T-helper 2 cell treated with Interferon-gamma antibody and Interleukin-4, amounts not matched to agents 5 μg/mL and 100 μg/mL, for 36 hours (primary cell): ENCODE measurements at places on chromosomes 7 and 10.

GRCh38 chr7:122885583-122886356 lies 490 bp downstream of the CADPS2 start:
- H3K36me3 ChIP-seq, result peaks cover 1% of the 10 kb centered on the region
- H3K4me3 ChIP-seq, result peak overlapping the region; percentile 51

DNA sequence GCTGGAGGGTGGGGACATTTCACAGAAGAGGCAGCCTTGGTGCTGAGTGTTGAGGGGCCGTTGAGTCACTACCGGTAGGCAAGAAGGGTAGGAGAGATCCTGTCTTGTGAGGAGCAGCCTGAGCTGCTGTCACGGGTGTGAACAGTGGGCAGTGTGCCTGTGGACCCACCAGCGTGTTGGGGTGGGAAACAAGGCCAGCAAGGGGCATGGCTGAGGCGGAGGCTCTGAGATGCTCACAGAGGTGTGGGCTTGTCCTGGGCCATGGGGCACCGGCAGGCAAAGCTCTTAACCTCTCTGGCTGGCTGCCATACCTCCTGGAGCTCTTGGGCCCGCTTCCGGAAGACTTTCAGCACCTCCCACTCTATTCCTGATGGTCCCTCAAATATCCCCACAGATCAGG lies 33.6 kb upstream of the SMARCD3 start:
- DNase-seq, result no peak
- H3K27me3 ChIP-seq, result peaks cover 19% of the 10 kb centered on the region
- no peaks in the 10 kb centered on the region for H3K36me3 ChIP-seq
- H3K4me1 ChIP-seq, result peaks cover 4% of the 10 kb centered on the region
- no peak overlapping the region for H3K27ac ChIP-seq

- H3K27ac ChIP-seq, result no peak overlapping the region
- no peaks in the 10 kb centered on the region for H3K27me3 ChIP-seq
- no peaks in the 10 kb centered on the region for H3K36me3 ChIP-seq
- H3K4me1 ChIP-seq, result no peaks in the 10 kb centered on the region
- no peak for DNase-seq
- no peak overlapping the region for H3K4me3 ChIP-seq
Observed at GRCh38 chr7:18644981-18645380, 149.4 kb downstream of the HDAC9 start.

DNA sequence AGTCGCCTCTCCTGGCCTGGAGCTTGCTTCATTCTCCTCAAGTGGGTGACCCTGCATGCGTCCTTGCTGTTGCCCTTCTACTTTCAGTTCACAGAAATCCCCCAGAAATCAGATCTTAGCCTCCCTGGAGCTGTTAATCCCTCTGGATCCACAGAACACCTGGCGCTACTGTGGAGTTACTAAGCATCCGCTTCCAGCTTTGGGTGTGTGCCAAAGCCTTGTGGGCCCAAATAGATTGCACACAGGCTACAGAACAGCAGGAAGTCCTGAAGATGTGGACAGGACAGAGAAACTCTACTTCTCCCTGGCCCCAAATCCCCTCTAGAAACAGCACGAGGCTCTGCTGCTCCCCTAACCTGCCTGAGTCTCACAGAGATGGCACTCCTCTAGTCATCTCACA lies 36.6 kb upstream of the PDLIM1 start:
- H3K36me3 ChIP-seq, result no peaks in the 10 kb centered on the region
- DNase-seq, result no peak

GRCh38 chr10:7320072-7320471 lies 90.8 kb downstream of the SFMBT2 start:
- no peaks in the 10 kb centered on the region for H3K27me3 ChIP-seq
- H3K27ac ChIP-seq, result peak overlapping the region; percentile 46
- no peak overlapping the region for H3K4me3 ChIP-seq
- DNase-seq, result no peak

DNA sequence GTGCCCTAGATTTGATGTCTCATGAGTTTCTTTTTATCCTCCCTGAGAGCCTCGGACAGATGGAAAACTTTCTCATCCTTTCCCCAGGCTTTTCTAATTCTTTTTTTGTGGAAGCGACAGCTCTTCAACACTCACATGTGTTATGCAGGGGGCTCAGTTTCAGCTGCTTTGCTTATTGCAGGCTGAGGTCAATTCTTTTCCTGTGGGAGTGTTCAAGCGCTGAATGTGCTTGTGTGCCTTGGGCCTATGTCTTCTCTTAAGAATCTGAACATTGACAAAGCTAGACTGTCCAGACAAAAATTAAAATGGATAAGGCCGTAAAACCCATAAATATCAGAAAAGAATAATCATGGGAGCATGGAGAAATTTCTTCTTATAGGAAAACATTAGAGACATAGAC lies 125.2 kb upstream of the STEAP4 start:
- no peaks in the 10 kb centered on the region for H3K27me3 ChIP-seq
- H3K4me1 ChIP-seq, result no peaks in the 10 kb centered on the region
- H3K27ac ChIP-seq, result no peak overlapping the region
- no peak for DNase-seq
- H3K36me3 ChIP-seq, result no peaks in the 10 kb centered on the region
- H3K4me3 ChIP-seq, result no peak overlapping the region

GRCh38 chr10:89615824-89616223 lies 29.2 kb downstream of the PANK1 start:
- H3K4me1 ChIP-seq, result peaks cover 18% of the 10 kb centered on the region
- H3K36me3 ChIP-seq, result peaks cover 4% of the 10 kb centered on the region
- no peak overlapping the region for H3K4me3 ChIP-seq
- DNase-seq, result no peak
- H3K27me3 ChIP-seq, result no peaks in the 10 kb centered on the region
- no peak overlapping the region for H3K27ac ChIP-seq

- H3K36me3 ChIP-seq, result no peaks in the 10 kb centered on the region
- H3K27me3 ChIP-seq, result no peaks in the 10 kb centered on the region
- DNase-seq, result no peak
- H3K4me1 ChIP-seq, result peaks cover 1% of the 10 kb centered on the region
- H3K4me3 ChIP-seq, result no peak overlapping the region
Observed at GRCh38 chr7:133958822-133959221, 168.3 kb upstream of the LRGUK start.

- peaks cover 49% of the 10 kb centered on the region for H3K4me1 ChIP-seq
- peak overlapping the region; percentile 13 for H3K27ac ChIP-seq
- DNase-seq, result no peak
- H3K36me3 ChIP-seq, result no peaks in the 10 kb centered on the region
- peak overlapping the region; percentile 3 for H3K4me3 ChIP-seq
- no peaks in the 10 kb centered on the region for H3K27me3 ChIP-seq
Observed at GRCh38 chr10:43126759-43127424, 11.4 kb upstream of the CSGALNACT2 start.

- H3K4me1 ChIP-seq, result peaks cover 14% of the 10 kb centered on the region
- H3K4me3 ChIP-seq, result peak overlapping the region; percentile 56
- no peaks in the 10 kb centered on the region for H3K36me3 ChIP-seq
- DNase-seq, result peak; percentile 8
Observed at GRCh38 chr10:13717936-13718772, 131.4 kb downstream of the PRPF18 start.

DNA sequence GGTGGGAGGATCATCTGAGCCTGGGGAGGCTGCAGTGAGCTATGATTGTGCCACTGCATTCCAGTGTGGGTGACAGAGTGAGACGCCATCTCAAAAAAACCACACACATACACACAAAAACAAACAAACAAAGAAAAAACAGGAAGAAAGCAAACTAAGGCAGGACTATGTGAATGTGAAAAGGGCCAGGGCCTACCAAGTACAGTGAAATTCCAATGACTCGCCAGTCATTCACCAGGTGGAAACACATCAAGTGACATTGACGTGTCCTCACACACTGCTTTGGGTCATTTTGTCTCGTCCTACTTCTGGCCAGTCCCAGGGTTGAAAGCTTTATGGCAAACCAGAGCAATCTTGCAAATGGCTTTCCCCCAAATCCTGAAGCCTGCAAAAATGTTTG lies 79.9 kb downstream of the HIP1 start:
- no peak overlapping the region for H3K27ac ChIP-seq
- H3K27me3 ChIP-seq, result no peaks in the 10 kb centered on the region
- no peaks in the 10 kb centered on the region for H3K4me1 ChIP-seq
- no peaks in the 10 kb centered on the region for H3K36me3 ChIP-seq
- DNase-seq, result no peak
- no peak overlapping the region for H3K4me3 ChIP-seq

- no peak overlapping the region for H3K4me3 ChIP-seq
- peaks cover 5% of the 10 kb centered on the region for H3K27me3 ChIP-seq
- H3K36me3 ChIP-seq, result no peaks in the 10 kb centered on the region
- H3K27ac ChIP-seq, result no peak overlapping the region
Observed at GRCh38 chr10:12974078-12974477, 27.4 kb downstream of the CCDC3 start.

DNA sequence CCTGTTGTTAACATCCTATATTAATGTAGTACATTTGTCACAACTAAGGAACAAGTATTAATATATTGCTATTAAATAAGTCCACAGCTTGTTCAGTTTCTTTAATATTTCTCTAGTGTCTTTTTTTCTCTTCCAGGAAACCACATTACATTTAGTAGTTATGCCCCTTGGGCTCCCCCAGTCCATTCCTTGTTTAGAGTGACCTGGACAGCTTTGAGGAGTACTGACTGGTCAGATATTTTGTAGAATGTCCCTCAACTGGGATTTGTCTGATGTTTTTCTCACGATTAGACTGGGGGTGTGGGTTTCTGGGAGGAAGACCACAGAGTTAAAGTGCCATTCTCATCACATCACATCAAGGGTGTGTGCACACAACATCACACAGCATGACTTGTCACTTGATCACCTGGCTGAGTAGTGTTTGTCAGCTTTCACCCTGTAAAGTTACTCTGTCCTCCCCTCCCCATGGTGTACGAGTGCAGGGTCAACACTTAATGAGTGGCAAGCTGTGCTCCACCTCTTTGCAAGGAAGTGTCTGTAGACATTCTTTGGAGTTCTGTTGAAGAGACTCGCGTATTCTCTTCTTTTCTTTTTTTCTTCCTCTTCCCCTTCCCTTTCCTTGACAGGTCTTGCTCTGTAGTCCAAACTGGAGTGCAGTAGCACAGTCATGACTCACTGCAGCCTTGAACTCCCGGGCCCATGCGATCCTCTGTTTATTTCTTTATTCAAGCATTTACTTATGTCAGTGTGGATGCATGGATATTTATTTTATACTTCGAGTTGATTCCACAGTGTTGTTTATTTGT lies 10.2 kb downstream of the LMTK2 start:
- H3K36me3 ChIP-seq, result peaks cover 9% of the 10 kb centered on the region
- H3K4me3 ChIP-seq, result no peak overlapping the region
- H3K27me3 ChIP-seq, result no peaks in the 10 kb centered on the region

DNA sequence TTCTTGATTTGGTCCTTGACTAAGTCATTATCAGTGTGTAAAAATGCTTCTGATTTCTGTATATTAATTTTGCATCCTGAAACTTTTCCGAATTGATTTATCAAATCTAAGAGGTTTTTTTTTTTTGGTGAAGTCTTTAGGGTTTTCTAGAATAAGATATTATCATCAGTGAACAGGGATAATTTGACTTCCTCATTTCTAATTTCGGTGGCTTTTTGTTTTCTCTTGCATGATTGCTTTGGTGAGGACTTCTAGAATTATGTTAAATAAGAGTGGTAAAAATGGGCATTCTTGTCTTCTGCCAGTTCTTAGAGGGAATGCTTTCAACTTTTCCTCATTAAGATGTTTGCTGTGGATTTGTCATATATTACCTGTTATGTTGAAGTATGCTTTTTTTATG lies 170.5 kb downstream of the CCDC7 start:
- H3K27me3 ChIP-seq, result no peaks in the 10 kb centered on the region
- no peak overlapping the region for H3K4me3 ChIP-seq
- no peak overlapping the region for H3K27ac ChIP-seq
- H3K36me3 ChIP-seq, result peaks cover 1% of the 10 kb centered on the region
- no peak for DNase-seq

GRCh38 chr7:159125104-159125954 lies 19.3 kb downstream of the VIPR2 start:
- H3K4me3 ChIP-seq, result no peak overlapping the region
- H3K36me3 ChIP-seq, result no peaks in the 10 kb centered on the region
- H3K27me3 ChIP-seq, result peaks cover 13% of the 10 kb centered on the region
- no peaks in the 10 kb centered on the region for H3K4me1 ChIP-seq

GRCh38 chr10:74927701-74928100 lies 101.3 kb downstream of the KAT6B start:
- peaks cover 23% of the 10 kb centered on the region for H3K4me1 ChIP-seq
- no peaks in the 10 kb centered on the region for H3K27me3 ChIP-seq
- H3K4me3 ChIP-seq, result no peak overlapping the region
- no peak for DNase-seq
- H3K36me3 ChIP-seq, result no peaks in the 10 kb centered on the region
- no peak overlapping the region for H3K27ac ChIP-seq

- no peaks in the 10 kb centered on the region for H3K4me1 ChIP-seq
- H3K4me3 ChIP-seq, result no peak overlapping the region
- no peaks in the 10 kb centered on the region for H3K36me3 ChIP-seq
- no peaks in the 10 kb centered on the region for H3K27me3 ChIP-seq
Observed at GRCh38 chr7:151599401-151600227, 79.9 kb upstream of the RHEB start.

DNA sequence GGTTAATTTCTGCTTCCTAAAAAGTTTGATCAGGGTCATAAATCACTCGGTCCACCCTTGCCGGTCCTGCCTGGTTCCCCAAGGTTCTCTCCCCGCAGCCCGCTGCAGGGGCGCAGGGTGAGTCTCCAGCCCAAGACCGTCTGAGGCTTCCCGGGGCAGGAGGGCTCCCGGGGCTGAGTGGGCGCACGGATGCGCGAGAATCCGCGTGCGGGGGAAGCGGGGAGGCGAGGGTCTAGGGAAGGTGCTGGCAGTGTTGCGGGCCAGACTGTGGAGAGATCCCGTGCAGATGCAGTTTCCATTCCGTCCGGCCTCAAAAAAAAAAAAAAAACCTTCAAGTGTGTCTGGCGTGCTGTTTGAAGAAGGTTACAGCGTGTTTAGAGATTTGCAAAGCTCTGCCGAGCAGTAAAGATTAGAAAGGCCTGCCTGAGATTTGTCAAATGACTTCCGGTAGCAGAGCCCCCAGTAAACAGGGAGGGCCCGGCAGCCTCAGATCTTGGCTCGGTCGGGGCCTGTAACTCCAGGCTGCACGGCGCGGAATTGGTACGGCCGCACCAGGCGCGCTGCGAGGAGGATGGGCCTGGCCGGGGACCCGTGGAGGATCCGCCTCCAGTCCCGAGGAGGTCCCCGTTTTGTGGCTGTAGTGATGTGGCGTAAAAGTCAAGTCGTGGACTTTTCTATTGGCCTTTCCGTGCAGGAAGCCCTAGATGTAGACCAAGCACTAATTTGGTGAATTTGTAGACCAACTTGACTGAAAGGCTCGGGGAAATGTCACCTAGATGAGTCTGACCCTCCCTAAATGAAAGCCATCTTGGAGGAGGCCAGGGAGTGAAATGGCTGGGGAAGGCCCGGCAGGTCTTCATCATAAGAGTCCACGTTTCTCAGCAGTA lies 293.2 kb upstream of the NFE2L3 start:
- peak; percentile 20 for DNase-seq
- H3K27me3 ChIP-seq, result peaks cover 37% of the 10 kb centered on the region
- peaks cover 44% of the 10 kb centered on the region for H3K4me1 ChIP-seq
- H3K4me3 ChIP-seq, result no peak overlapping the region
- peaks cover 9% of the 10 kb centered on the region for H3K36me3 ChIP-seq

GRCh38 chr7:10739401-10739800 lies 234.3 kb upstream of the PHF14 start:
- no peak for DNase-seq
- no peaks in the 10 kb centered on the region for H3K27me3 ChIP-seq
- H3K4me1 ChIP-seq, result no peaks in the 10 kb centered on the region
- no peaks in the 10 kb centered on the region for H3K36me3 ChIP-seq
- no peak overlapping the region for H3K4me3 ChIP-seq

GRCh38 chr10:114279901-114280644 lies 41.0 kb downstream of the VWA2 start:
- no peak overlapping the region for H3K27ac ChIP-seq
- no peak for DNase-seq
- H3K4me1 ChIP-seq, result no peaks in the 10 kb centered on the region
- H3K36me3 ChIP-seq, result no peaks in the 10 kb centered on the region
- H3K27me3 ChIP-seq, result no peaks in the 10 kb centered on the region
